ENCODE measurements at places on chromosomes 4 and X.

DNA sequence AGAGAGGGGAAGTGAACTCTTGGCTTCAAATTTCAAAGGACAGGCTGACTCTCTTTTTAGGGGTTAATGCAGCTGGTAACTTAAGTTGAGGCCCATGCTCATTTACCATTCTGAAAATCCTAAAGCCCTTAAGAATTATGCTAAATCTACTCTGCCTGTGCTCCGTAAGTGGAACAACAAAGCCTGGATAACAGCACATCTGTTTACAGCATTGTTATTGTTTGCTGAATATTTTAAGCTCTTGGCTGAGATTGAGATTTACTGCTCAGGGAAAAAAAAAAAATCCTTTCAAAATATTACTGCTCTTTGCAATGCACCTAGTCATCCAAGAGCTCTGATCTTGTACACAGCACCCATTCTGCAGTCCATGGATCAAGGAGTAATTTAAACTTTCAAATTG lies 17.7 kb downstream of the PPP3CA start:
- DNase-seq, result no peak

DNA sequence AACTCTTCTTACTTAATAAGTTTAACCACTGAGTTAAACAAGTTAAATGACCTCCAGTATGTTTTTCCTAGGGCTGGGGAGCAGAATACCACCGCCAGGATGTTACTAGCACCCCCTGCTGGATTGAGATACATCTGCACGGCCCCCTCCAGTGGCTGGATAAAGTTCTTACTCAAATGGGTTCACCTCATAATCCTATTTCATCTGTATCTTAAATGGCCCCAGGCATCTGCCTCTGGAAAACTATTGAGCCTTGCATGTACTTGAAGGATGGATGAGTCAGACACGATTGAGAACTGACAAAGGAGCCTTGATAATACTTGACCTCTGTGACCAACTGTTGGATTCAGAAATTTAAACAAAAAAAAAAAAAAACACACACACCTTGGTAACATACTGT lies 61.5 kb upstream of the MMAA start:
- peak; percentile 48 for DNase-seq

DNA sequence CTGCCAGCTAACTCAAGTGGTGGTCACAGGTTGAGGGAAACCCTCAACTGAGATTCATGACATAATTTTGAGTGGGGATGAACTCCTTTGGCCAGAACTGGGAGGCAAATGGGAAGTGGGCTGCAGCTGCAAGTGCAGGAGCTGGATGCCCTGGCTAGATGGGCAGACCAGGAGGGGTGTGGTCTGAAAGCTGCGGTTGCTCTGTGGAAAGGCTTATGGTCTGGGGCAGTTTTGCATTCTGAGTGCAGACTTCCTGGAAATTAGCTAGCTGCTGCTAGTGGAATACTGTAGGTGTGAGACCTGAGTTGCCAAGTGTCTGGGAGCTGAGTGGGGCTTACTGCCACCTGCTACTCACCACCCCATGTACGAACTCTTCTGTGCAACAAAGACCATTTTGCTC lies 52.1 kb upstream of the NAP1L2 start:
- no peak for DNase-seq

DNA sequence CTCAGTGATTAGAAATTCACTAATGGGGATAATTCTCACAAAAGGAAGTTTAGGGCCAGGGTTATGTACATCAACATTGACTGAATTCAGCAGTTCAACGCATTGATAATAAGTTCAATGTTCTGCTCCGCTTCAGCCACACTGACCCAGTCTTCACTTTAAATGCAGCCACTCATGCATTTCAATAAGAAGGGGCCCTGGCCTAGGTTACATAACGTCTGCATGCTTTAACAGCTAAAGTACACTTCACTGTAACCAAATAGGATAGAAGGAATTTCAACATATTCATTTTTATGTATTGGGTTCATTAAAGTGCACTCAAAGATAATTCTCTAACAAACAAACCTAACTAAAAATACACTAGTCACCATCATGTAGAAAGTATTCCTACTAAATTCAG lies 12.8 kb upstream of the TSPAN7 start:
- DNase-seq, result no peak

DNA sequence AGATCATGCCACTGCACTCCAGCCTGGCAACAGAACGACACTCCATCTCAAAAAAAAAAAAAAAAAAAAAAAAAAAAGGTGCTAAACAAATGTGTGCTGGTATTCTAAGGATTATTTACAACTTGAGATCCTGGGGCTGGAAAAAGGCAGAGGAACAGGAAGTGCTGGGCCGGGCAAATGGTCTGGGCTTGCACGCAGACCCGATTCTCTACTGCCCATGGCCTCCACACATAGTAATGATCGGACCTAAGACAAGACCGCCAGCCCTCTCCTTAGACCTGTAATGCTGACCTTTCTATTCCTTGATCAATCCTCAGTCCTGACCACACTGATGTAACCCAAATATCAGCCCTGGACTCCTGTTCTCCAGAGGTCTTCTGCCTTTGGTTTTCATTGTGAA lies 67.8 kb downstream of the EFNB1 start:
- DNase-seq, result no peak

- DNase-seq, result no peak
Measured at GRCh38 chr4:26238426-26238777, 82.4 kb upstream of the RBPJ start.

DNA sequence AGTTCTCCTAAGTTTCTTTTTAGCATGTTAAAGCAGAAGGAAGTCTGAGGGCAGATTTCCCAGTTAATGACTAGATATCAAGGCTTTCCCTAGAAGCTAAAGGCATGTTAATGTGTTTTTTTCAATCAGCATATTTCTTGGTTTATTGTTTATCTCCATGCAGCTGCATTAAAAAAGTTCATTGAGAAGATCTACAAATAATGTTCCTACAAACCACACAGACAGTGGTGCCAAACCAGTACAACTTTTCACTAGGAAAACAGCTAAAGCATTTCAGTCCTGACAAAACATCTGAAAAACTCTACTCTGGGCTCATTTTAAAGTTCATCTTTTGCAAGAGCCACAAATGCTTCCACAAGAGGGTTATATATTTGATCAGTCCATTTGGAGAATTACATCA lies 320.0 kb downstream of the ADGRL3 start:
- no peak for DNase-seq

- no peak for DNase-seq
Measured at GRCh38 chr4:173214661-173215060, 46.0 kb downstream of the GALNT7 start.

DNA sequence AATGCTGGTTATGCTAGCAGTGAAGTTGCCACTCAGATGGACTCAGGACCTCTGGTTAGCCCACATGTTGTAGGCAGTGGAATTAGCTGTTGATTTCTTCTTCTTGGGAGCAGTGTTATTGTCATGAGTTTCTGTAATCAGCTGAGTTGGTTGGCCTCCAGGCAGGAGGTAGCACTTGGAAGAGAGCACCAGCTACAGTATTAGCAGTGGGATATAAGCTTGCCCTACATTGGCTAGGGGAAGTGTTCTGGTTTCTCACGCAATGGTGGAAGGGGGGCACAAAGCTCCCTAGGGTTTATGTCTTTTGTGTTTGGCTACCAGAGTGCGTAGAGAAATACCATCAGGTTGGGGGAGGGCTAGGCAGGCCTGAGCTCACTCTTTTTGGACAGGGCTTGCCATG lies 34.0 kb upstream of the UCP1 start:
- DNase-seq, result no peak

DNA sequence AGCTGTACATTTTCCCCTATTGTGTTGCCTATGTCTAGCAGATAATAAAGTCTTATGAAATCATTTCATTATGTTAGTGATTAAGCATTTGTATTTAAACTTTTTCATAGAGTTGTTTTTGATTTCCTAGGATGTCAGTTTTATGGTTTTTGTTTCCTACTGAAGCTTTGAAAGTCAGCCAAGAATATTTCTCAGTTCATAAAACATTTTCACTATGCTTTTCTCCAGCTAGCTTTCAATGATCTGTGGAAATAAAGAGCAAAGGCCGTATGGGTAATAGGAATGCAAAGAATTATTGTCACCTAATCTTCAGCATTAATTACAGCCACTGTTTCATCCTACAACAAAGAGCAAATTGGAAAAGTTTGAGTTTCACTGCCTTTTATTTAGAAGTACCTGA lies 145.7 kb upstream of the NUDT6 start:
- no peak for DNase-seq

DNA sequence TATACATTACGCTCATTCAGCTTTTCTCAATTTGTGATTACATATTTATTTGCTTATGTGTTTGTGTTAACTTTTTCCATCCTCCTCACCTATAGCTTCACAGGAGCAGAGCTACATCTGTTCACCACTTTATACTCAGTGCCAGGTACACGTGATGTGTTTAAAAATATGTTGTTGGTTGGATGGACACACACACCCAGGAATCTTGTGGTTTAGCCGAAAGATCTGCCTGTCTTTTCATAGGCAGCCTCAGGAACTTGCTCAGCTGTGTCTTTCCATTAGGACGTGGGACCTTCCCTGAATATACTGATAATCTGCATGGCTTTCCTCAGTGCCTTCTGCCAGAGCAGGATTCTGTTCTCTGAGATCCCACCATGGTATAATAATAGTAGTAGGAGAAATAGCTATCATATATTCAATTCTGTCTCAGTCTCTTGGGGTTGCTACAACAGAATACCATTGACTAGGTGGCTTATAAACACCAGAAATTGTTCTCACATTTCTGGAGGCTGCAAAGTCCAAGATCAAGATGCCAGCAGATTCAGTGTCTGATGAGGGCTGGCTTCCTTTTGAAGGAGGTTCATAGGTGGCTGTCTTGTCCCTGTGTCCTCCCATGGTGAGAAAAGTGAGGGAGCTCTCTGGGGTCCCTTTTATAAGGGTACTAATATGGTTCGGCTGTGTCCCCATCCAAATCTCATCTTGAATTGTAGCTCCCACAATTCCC lies 50.0 kb upstream of the SOD3 start:
- no peak for DNase-seq

DNA sequence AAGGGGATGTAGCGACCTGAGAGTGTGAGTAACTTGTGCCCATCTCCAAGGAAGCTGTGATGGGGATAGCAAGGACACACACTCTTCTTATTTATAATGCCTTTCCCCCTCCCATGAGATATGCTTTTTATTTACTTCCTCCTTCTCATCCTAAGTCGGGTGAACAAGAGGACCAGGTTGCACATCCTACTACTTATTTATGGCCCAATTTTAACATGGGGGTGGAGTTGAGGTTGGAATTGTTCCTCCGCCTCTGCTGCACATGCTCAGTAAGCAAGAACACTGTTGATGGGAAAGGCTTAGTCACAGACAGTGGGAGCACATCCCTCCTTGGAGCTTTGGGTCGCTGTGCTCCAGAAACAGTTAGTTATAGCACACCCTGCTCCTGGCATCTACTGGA lies 15.2 kb upstream of the TLR8 start:
- DNase-seq, result no peak

GRCh38 chr4:32601848-32602247 lies 1881.7 kb downstream of the PCDH7 start:
- DNase-seq, result no peak

DNA sequence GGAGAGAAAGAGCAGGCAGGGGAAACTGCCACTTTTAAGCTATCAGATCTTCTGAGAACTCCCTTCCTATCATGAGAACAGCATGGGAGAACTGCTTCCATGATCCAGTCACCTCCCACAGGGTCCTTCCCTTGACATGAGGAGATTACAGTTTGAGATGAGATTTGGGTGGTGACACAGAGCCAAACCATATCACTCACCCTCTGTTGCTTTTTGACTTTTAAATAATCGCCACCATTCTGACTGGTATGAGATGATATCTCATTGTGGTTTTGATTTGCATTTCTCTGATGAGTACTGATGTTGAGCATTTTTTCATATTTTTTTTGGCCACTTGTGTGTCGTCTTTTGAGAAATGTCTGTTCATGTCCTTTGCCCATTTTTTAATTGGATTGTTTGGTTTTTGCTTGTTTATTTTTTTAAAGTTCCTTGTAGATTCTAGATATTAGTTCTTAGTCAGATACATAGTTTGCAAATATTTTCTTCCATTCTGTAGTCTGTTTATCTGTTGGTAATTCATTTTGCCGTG lies 6.5 kb upstream of the PAQR3 start:
- no peak for DNase-seq

DNA sequence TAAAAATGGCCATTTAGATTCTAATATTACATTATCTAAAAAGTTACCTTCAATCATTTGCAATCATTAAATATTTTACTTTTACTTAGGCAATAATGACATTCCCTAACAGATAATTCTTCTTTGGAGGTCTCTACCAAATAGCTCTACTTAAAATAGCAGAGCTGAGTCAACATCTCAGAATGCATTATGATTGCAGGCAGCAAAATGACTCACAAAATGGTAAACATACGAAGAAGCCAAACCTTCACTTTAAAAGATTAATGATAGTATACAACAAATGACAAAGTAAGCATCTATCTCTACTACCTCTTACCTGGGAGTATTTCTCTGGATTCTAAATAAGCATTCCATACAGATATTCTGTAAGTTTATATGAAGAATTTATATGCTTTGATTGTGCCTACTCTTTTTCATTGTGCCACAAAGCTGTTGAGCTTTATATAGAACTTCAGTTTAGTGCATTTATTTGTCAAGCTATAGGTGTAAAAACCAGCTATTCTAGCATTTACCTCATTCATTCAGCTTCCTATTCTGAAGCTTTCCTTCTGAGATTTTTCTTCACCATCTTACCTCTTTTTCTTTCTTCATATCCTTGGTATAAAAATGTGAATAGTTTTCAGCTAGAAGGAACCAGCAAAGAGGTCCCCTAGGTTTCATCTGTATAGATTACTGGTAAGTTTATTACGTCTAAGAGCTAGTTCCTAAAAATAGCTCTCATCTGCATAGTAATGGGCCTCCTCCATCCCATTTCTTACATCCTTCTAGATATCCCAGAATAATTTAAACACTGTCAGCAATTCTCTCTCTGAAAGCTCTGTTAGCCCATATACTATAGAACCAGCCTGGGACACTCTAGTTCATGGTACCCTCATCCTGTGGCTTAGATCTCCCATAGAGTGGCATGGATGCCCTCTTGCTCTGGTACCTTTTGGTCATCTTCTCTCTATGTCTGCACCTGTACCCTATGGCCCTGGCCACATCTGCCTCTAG lies 17.2 kb upstream of the SPCS3 start:
- DNase-seq, result no peak

DNA sequence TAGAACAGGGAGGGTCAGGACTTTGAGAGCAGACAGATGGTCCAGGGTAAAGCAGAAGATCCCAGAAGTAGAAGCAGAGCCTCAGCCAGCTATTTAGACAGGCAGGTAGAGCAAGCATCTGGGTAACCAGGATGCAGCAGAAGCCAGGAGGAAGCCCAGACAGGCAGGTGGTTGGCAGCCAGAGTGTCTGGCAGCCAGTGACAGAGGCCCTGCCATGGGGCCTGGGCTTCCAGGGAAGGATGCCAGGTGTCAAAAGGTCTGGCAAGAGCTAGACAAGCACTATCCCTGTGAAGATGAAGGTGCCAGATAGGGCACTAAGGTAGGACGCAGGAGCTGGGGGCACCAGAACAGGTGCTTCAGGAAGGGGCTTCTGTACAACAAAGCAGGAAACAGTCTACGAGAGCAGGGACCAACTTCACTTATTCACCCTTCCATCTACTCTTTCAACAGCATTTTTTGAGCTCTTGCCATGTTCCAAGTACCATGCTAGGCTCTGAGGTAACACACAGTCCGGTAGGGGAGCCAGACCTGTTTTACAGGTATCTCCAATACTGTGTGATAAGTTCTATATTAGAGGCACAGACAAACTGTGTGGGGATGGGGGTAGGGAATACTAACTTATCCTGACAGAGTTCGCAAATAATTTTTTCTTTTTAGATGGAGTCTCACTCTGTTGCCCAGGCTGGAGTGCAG lies 38.1 kb upstream of the GJB1 start:
- no peak for DNase-seq
